ENCODE measurements at places on chromosomes 4 and X.

DNA sequence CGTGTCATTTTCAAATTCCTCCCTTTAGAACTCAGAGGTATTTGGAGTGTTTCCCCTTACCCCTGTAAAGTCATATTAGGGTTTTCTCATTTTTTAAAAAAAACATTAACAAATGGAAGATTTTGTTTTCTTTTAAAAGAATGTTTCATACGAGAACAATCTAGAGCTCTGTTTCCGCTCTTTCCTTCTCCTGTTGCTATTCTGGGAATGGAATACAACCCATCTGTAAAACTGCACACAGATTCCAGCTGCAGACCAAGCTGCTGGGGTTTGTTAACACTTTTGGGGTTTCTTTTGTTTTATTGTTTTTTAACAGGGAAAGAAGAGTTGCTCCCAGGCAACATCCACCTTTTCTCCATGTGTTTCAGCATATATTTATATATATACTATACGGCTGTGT is 61.3 kb downstream of the HCCS start:
- DNase-seq, result no peak

DNA sequence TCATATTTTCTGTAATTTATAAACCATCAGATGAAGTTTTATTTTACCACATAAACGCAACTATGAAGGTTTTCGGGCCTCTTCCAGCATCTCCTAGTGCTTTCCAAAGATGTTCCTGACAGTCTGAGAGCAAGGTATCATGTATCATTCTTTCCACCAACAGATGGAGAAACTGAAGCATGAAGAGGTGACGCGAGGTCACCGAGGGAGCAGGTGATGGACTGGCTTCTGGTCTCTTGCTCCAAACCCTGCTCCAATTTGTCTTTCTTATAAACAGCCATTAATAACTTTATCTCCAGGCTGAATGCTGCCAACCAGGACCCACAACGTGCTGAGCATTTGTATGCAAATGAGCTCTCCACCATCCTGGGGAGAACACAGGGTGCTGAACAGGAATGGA is 86.3 kb upstream of the MAML3 start:
- no peak for DNase-seq

DNA sequence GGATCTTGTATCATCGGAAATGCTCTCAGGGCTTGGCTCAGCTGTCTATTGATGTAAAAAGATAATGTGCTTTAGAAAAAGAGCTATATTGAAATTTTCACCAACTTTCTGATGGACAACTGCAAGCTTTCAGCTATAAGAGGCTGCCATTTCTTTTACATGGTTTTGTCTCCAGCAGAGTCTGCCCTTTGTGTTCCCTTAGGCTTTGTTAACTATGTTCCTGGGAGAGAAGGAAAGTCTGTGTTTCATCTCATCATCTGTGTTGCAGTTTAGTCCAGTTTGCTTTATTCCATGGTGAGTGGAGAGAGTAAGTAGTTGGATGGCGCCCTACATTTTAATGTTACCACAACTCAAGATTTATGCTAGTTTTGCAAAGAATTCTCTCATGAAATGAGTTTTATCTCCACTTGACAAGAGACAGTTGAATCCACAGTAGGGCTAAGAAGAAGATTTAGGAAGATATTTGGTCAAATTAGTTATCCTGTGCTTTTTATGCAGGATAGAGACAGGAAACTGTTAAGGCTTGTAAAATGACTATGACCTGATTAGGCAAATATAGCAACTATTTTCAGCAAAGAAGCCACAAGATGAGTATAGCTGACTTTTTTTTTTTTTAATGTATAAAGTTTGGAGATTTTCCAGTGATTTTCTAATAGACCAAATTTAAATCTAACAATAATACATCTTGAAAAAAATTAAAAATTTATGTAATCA is 16.5 kb downstream of the SEPTIN11 start:
- DNase-seq, result no peak

GRCh38 chr4:1195109-1195671 is 22.8 kb upstream of the SPON2 start:
- DNase-seq, result peak; percentile 0

DNA sequence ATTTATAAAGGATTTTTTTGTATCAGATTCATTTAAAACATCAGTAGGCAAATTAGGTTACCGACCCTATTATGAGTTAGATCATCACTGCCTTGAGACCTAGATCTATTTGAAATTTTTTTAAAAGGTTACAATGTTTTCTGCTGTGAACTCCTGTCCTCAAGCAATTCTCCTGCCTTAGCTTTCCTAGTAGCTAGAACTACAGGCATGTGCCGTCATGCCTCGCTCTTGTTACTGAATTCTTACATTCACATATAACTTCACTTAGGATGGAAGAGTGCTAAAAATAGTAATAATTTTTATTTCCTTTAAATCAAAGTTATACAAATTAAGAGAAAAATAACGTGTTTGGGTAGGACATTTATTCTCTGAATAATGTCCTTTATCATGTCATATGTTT is 75.5 kb upstream of the MAOA start:
- DNase-seq, result no peak

- DNase-seq, result no peak
Measured at GRCh38 chr4:1604706-1605205, 79.4 kb downstream of the FAM53A start.

GRCh38 chr4:69860052-69860451 is at the start of gene SULT1E1:
SULT1E1 (minus strand) TSS chr4:69860145; CDS start chr4:69857644, 2,501 bp downstream.
- no peak for DNase-seq

GRCh38 chr4:19580095-19580494 is 671.6 kb upstream of the SLIT2 start:
- no peak for DNase-seq

GRCh38 chrX:133658293-133658911 is 243.1 kb upstream of the GPC4 start:
- no peak for DNase-seq

DNA sequence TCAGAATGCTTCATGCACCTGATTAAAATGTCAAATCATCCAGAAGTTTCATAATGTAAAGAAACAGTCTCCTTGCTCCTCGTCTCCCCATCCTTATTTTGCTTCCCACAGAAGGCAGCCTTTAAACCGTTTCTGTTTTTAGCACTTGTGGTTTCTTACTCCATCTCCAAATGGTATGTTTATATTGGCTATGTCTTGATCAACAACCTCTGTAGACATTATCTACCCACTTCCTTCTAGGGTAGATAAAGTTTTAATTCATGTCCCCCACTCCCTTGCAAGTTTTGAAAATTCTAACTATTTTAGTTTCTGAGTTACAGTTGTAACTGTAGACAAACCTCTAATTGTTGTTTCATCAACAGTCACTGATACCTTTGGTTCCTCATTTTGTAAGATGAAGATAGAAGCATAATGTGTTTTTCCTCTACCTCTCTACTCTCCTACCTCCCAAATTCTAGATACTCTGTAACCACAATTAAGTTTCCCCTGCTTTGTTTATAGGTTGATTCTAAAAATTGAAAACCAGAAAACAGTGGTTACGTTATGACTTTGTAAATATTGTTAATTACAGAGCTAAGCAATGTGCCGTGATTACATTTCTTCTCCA is 291.7 kb upstream of the GATB start:
- no peak for DNase-seq

DNA sequence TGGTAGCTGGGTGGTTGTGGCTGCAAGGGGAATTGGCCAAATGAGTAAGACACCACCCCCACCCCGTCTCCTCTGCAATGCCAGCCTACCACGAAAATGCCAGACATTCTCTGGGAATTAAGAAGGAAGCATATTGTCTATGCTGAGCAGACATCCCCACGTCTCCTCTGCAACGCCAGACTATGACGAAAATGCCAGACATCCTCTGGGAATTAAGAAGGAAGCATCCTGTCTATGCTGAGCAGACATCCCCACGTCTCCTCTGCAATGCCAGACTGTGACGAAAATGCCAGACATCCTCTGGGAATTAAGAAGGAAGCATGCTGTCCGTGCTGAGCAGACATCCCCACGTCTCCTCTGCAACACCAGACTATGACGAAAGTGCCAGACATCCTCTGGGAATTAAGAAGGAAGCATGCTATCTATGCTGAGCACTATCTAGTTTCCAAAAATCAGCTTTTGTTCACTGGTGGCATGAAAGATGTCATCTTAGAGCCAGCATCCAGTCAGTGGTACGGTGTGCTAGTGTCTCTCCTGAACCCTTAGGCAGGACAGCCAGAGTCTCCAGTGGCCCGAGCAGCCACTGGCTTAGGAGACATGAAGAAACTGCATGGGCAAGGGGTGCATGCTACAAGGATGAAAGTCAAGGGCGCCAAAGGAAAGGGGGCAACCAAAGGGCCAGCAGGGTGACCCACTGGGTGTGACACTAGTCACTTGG is 339.8 kb upstream of the FRG1 start:
- DNase-seq, result no peak

GRCh38 chrX:155767876-155768769 is 113.0 kb upstream of the VAMP7 start:
- DNase-seq, result no peak

GRCh38 chr4:63717384-63717783 is 691.9 kb downstream of the TECRL start:
- DNase-seq, result no peak

GRCh38 chrX:30282527-30282926 is 26.7 kb downstream of the NR0B1 start:
- DNase-seq, result no peak

DNA sequence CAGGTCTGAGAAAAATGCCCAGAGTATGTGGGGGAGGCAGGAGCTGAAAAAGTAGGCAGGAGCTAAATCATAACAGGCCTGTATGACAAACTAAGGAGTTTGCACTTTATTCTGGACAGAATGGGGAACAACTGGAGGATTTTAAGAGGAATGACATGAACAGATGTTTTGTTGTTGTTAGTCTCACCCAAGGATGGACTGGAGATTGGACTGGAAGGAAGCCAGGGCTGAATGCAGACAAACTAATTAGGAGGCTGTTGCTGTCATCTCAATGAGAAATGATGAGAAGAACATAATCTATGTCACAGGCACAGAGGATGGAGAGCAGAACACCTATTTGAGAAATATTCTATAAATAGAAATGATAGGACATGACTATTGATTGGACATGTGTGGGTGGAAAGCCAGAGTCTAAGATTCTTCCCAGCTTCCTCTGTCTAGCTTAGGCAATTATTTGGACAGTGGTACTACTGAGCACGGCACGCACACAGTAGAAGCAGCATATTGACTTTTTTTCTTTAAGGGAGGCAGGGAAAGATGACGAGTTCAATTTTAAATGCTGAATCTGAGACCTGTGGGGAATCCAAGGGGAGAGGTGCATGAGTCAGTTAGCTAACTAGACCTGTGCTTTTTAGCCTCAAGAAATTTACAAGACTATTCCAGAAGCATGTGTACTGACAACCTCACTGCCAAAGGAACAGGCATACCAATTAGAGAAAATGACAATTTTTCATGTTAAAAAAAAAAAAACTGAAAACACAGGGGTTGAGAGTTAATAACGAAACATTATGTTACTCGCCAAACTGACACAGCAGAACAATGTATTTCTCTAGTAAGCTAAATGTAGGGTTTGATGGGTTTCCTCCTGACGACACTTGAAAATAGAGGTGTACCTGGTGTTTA is 963 bp upstream of the USO1 start:
- DNase-seq, result no peak

GRCh38 chrX:26918631-26919030 is 544.5 kb downstream of the PPP4R3C start:
- DNase-seq, result no peak

DNA sequence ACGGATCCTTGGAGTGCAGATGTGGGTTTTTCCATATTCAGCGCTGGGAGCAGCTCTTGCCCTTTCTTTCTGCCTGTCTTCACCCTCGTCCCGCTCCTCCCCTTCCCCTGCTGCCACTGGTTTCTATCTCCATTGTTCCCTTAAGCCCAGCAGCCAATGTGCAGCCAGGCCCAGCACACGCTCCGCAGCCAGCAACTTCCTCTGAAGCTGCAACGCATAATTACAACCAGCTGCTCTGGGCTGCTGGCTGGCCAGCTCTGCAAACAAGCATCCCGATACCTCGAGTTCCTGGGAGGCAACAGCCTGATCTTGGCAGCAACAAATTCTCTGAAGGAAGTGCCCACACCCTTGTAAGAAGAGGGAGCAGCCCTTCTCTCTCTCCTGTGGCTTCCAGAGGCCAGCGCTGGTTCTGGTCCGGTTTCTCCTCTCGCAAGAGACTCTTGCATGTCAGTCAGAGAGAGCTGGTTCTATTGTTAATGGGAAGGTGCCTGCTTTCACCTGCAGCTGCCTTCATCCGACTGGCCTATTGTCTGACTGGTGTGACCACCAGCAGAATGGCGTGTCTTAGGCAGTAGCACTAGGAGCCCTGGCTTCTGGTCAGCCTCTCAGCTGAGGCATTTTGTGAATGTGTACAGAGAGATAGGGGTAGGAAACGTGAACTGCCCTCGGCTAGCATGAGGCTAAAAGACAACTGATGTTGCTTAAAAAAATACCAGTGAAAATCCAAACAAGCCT is 83.8 kb upstream of the MAML3 start:
- DNase-seq, result peak; percentile 61

GRCh38 chrX:131735127-131735526 is 191.3 kb downstream of the OR13H1 start:
- no peak for DNase-seq

- no peak for DNase-seq
Measured at GRCh38 chr4:136400829-136401228, 1131.5 kb downstream of the PCDH18 start.

- peak; percentile 24 for DNase-seq
Measured at GRCh38 chrX:1833656-1834360, 218.9 kb downstream of the ASMT start.

DNA sequence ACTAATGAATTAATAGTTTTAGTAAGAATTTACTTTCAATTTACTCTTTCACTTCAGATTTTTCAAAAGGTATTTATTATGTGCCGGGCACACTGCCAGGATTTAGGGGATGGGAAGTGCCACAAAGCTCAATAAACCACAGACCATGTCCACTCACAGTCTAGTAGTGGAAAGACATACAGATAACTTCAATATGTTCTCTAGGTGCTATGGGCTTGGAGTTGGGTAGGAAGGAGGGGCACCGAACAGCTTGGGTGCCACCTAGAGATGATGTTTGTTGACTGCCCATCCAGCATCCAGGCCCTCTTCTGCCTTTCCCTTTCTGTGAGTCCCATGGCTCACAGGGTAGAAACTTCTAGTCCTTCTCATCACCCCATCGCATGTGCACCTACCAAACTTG is 17.8 kb downstream of the MFAP3L start:
- DNase-seq, result no peak

DNA sequence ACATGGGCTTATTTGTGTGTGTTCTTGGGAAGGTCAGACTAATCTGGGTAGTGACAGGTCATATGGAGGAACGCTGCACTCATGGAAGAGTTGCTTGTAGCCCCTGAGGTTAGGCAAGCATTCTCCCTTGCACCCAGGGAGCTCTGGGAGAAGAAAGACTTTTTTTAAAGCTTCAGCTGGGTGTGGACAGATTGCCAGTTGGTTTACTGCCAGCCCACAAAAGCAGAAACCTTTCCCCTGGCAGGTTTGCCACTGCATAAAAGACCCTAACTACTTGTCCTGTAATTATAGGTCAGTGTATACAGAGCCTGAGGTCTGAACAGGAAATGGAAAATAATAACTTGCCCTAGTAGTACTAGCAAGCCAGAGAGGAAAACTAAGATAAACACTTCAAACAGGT is 7.4 kb upstream of the NFKB1 start:
- no peak for DNase-seq

DNA sequence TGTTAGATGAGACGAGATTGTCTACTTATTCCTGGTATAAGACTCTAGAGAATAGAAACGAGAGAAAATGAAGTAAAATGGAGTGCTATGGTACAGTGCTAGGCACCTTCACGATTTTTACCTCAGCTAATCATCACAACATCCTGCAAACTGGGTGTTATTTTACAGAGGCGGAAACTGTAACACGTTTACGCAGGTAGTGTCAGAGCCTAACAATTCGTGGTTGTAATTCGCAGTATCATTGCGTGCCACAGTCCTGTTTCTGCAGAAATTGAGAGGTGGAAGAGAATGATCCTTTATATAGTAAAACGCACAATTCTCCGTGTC is 383 bp upstream of the TBC1D19 start:
- no peak for DNase-seq
